ENCODE measurements at places on chromosomes 1 and 21. TPM values are rescaled to one million over a fixed set of nuclear protein-coding genes. Genes with fewer than 3 reads are reported as not detected.
A peak's percentile ranks its signal among the peaks of the same experiment; 100 is the strongest.

GRCh38 chr1:197637406-197637805, 137.9 kb downstream of the DENND1B start:
- no peak for DNase-seq

DNA sequence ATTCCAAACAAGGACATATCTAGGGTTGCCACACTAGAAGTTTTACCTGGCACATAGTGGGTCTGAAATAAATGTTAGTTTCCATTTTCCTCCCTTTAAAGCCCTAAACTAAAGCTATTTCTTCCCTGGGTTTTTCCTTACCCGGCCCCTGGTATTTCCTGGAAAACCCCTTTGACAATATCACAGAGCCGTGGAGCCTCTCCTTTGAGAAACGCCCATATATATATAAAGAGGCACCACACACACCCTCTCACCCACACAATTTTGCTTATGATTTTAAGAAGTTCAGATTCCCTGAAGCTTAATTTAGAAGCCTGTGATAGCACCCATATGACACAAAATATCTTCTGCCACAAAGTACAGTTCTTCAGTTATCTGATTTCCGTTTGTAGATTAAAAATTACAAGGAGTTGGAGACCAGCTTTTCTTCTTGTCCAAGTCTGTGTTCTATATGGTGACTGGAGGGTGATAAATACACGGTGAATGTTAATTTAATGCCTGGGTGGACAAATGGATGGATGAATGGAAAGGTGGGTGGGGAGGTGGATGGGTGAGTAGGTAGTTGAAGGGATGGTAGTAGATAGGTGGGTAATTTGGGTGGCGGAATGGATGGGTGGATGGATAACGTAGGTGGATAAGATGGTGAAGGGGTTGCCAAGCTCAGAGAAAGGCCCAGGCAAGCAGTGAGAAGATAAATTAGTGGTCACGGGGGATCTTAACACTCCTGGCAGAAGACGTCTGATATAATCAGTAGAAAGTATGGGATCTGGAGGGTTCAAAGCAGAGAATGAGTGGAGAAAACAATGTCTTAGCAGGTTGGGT, 154.4 kb upstream of the FGGY start:
- no peak for DNase-seq

AK4 gene
- total RNA-seq = 98.9 TPM

DNA sequence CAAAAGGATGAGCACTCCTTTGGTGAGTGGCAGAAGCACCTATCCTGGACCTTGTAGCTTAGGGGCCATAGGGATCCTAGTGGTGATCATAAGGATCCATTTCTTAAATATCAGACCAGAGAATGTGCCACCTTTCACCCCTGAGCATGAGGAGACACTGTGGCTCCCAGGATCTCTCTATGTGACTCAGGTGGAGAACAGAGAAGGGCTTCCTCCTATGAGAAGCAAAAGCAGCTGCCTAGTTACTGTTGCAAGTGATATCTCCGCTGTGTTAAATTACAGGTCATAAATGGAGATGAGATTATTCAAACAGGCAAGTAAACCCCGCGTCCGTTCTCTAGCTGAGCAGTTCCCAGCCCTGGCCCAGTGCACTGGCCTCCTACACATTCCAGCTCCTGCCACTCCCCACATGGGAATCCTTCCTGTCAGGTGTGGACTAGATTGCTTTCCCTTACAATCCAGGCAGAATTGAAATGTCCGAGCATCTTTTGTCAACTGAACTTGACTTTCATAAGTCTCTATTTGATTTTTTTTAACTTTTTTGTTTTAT, 26.3 kb downstream of the CLEC20A start:
- DNase-seq = peak; percentile 10

HMGN2 gene
- total RNA-seq = 888 TPM

DNA sequence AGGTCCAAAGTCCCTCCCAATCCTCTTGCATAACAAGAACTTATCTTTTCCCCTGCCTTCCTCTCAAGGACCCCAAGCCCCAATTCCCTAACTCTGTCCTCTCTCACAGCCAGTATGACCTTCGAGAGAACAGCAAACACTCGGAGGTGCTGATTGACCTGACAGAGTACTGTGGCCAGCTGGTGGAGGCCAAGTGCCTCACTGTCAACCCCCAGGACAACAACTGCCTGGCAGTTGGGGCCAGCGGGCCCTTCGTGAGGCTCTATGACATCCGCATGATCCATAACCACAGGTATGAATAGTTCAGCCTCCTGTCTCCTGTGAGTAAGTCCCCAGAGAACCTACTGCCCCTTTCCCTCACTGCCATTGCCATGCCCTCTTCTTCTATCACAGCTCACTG, 29.9 kb upstream of the TMEM222 start:
- DNase-seq = peak; percentile 88

FCGR3A gene
- not detected for total RNA-seq

DNA sequence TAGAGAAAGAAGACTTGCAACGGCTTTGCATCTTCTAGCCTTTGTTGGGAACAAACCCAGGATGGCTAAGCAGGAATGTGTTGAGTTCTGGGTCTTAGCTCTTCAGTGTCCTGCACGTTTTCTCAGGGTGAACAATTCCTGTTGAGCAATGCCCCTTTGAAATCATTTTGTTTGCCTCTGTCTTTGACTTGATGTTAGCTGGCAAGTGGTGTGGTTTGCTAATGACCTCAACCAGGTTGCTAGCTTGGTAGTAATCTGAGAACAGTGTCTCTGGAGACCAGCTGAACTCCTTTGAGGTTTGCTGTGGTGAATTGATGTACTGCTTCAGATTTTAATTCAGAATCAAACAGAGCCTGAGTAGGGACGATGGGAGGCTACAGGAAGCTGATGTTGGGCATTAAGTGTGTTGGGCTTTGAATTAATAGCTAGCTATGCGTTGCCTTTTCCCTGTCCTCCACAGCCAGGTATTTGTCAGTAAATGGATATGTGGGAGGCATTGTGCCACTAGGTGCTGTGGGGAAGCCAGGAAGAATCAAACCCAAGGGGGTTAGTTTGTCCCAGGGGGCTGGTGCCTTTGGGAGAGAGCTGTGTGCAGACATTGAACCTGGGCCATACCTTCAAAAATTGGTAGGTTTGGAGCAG, 23.3 kb upstream of the SRSF10 start:
- DNase-seq = peak; percentile 61

EXO1 gene
- 53.6 TPM for total RNA-seq

LIN28A gene
- not detected for total RNA-seq

- no peak for DNase-seq
Measured at GRCh38 chr1:64234714-64235113, 31.3 kb downstream of the UBE2U start.

DNA sequence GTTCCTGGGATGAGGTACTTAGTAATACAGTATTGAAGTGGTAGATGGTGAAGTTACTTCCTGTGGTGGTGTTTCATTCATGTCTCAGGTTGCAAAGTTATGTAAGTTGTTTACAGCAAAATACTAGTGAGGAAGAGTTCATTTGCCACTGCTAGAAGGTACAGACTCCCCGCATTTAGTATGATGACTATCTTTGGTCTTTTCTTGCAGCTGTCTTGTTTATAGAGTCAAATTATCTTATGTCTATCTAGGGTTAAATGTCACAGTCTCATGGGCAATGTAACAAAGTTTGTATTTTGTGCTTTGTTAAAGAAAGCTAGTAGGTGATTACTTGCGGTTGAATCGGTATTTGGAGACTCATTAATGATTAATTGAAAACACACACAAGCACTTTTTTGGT, 50.2 kb downstream of the LRRC8D start:
- no peak for DNase-seq

- DNase-seq = no peak
Measured at GRCh38 chr1:16927711-16928485, 6.2 kb downstream of the CROCC start.

DNA sequence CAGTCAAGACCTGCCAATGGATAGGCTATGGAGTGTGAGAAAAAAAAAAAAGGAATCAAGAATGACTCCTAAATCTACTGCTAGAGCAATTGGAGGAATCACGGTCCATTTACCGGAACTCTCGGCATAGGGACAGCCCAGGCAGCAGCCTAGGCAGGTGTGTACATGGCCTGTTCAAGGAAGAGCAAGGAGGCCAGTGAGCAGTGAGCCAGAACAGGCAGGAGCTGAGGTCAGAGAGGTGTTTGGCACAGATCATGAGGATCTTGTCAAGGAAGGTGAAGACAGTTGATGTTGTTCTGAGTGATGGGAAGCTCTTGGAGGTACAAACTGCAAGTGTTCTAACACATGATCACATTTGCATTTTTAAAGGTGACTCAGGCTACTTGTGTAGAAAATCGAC, 40.6 kb upstream of the HHAT start:
- DNase-seq = no peak

OLFM3 gene
- total RNA-seq = not detected

DNA sequence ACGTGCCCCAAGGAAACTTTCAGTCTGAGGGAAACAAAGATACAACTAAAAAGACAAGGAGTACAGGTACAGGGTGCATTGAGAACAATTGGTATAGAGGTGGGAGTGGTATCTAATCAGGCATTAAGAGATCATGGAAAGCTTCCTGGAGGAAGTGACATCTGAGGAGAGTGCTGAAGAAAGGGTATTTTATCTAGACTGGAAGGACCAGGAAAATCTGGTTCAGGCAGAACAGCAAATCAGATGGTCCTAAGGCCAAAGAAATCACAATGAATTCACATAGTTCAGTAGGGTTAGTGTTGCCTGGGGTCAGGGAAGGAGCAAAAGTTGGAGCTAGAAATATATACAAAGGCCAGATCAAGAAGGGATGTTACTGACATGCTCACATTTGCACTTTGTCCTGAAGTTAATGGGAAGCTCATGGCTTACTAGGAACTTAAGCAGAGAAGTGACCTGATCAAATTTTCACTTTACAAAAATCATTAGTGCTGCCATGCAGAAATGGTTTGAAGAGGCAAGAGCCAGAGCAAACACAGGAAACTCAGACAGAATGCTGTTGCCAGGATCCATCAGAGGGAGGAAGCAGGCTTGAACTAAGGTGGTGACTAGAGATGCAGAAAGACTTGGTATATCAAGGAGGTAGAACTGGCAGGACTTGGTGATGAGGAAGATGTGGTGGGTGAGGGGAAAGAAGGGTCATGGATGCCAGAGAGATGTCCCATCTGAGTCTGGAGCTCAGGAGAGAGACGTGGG, 14.5 kb upstream of the CTTNBP2NL start:
- no peak for DNase-seq

FHAD1 gene
- 1.4 TPM for total RNA-seq

DNA sequence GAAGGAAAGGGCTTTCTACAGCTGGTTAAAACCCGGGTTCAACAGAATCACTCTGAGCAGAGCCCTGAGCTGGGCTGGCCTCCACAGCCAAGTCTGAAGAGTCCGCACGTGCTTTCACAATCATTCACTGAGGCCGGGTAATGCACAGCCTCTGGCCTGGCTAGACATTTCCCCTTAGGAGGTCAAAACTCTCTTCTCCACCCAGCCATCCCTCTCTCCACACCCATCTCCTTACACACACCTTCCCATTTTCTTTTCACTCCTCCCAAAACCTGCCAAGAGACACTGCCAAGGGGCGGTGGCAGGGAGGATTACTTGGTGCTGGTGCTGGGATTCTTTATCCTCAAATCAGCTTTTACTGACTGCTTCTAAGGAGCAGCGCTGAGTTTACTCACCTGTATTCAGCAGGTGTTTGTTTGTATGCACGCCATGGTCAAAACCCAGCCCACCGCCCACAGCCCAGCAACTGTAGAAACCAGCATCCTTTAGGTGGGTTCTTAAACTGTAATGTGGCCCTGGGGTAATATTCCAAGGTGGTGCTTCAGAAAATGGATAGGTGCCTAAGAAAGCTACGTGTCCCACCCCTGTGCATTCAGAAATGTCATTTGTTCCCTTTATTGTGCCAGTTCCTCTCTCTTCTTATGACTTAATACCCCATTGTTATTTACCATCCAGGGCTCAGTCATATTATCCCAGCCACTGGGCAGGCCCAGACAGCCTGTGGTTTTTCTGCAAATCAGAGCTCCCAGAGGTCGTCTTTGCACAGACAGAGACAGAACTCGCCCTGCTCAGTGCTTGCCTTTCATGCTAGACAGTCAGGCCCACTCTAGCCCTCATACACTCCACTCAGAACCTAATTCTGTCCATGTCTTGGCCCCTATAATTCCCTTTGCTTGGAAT, 80.2 kb downstream of the ADSS2 start:
- no peak for DNase-seq

- peak; percentile 59 for DNase-seq
Measured at GRCh38 chr1:102191723-102192122, 195.0 kb upstream of the OLFM3 start.

GRCh38 chr1:2260917-2261316, 32.8 kb downstream of the SKI start:
- DNase-seq = no peak

OMA1 gene
- 16.1 TPM for total RNA-seq

LINGO4 gene
- not detected for total RNA-seq

SPRR2F gene
- total RNA-seq = not detected

- peak; percentile 26 for DNase-seq
Measured at GRCh38 chr21:16040601-16041000, 310.8 kb downstream of the USP25 start.

DNA sequence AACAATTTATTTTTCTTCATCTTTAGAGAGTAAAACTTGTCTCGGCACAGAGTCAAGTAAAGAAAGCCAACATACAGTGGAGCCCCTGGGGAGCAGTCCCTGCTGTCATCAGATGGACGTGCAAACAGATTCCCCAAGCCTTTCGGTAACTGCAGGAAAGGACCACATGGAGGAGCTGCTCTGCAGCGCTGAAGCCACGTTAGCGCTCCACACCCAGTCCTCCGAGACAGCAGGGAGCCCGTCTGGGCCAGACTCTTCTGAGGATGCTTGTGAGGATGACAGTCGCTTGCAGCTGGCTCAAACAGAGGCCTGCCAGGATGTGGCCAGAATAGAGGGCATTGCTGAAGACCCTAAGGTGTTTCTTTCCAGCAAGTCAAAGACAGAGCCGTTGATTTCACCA, 77.1 kb upstream of the SCCPDH start:
- DNase-seq = no peak

GRCh38 chr1:63674865-63675419, 81.7 kb downstream of the PGM1 start:
- no peak for DNase-seq
